GM03348 (cell line): ENCODE measurements at places on chromosomes 3 and 15.

DNA sequence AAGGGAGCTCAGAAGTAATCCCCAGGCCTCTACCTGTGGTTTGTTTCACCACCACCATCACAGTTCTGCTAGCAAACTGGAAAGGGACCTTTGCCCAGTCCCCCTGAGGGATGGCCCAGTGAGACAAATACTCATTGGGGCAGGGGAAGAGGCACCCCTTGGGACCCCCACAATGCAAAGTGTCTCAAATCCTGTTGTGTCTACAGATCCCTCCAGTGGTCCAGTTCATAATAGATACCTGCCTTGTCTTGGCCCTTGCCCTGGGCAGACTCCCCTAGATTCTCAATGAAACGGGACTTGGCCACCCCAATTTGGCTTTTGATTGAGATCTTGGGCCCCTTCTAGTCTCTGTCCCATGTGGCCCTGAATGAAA lies 43.8 kb upstream of the RAB6B start:
- no peak for DNase-seq

DNA sequence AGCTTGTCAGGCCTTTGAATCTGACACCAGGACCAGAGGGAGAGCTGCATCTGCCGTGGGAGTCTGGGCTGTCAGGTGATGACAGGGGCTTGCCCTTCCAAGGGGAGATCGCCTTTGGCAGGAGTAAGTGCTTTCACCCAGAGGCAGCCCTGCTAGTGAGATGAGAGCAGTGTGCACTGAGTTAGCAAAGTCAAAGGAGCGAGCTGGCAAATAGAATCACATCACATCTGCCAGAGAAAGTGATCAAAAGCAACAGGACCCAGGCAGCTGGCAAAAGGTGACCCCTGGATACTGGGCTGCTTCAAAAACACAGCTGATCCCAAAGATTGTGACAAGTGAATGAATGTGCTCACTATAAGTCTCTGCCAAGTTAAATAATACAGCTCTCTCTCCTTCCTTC lies 36.1 kb upstream of the PYDC2 start:
- DNase-seq = no peak

- no peak for DNase-seq
These were observed 64.5 kb upstream of the MLF1 start for GRCh38 chr3:158506456-158506855.

DNA sequence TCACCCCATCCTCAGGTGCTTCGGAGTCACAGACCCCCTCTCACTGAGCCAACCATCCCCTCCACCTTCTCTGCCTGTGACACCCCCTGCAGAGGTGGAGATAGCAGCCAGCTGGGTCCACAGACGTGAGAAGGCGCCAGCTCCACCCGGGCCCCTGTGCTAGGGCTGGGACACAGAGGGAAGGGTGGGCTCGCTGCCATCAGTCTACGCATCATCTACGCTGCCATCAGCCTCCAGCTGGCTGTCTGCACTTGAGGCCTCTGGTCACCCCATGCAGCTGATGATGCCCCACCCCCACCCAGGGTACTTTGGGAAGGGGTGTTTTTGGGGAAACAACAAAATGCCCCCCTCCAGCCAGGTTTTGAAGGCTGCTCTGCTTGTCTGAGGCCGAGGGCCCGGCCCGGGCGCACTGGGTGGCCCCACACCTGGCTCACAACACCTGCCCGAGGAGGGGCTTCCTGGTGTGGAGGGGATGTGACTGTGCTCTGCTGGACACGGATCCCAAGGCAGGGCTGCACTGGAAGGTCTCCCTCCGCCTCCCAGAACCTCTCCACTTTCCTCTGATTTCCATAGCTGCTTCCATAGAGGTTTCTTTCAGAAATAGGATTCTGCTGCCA lies 163.4 kb upstream of the IQSEC1 start:
- no peak for DNase-seq

GRCh38 chr3:152278756-152279427 lies 10.2 kb downstream of the MBNL1 start:
- no peak for DNase-seq

- DNase-seq = peak; percentile 18
These were observed 579.4 kb upstream of the TBL1XR1 start for GRCh38 chr3:177776661-177777101.

DNA sequence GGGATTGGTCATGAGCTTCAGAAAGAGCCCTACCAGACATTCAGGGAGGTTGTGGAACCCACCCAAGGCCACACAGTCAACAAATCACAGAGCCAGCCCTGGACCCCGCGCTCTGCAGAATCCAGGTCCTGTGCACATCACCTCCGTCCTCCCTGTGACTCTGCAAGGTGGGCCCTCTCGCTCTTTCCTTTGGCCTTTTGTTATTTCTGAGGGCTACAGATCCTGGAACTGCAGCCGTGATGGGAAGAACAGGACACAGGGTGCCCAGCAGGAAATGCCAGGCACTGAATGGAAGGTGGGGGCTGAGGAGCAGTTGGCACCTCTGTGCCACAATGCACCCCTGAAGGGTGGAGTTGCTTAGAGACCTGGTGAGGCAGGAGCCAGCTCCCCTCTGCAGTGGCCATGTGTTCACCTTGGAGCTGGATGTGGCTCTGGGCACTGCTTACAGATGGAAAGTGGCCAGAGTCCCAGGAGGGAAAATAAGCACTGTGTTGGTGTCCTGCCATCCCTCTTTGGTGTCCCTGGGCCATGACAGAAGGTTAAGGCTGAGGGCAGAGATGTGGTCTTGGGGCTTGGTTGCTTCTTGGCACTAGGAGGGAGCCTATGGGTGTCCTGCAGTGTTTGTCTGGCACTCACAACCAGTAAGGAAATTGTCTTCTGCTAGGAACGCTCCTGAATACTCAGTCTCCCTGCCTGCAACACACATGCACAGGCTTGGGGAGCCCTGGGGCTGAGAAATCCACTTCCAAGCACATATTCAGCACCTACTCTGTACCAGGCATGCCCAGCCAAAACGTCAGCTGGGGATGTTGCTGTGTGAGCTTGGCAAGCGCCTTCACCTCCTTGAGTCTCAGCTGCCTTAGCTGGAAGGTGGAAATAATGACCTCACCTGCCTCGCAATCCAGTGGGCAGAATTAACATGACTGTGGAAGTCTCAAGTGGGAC lies 98.0 kb upstream of the SLC6A6 start:
- no peak for DNase-seq

- no peak for DNase-seq
These were observed 34.5 kb downstream of the RASGRP1 start for GRCh38 chr15:38530113-38530512.

DNA sequence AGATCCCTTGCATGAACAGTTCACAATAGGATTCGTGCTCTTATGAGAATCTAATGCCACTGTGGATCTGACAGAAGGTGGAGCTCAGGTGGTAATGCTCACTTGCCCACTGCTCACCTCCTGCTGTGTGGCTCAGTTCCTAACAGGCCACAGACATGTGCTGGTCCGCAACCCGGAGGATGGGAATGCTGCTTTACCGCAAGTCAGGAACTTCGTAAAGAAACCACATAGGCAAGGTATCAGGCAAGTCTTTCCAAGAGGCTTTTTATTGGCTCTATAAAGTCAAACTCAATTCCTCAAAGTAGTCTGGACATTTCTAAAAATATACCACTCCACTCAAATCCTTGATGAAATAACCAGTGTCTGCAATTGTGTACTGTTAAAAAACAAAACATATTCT lies 56.1 kb downstream of the OSTN start:
- DNase-seq = no peak

DNA sequence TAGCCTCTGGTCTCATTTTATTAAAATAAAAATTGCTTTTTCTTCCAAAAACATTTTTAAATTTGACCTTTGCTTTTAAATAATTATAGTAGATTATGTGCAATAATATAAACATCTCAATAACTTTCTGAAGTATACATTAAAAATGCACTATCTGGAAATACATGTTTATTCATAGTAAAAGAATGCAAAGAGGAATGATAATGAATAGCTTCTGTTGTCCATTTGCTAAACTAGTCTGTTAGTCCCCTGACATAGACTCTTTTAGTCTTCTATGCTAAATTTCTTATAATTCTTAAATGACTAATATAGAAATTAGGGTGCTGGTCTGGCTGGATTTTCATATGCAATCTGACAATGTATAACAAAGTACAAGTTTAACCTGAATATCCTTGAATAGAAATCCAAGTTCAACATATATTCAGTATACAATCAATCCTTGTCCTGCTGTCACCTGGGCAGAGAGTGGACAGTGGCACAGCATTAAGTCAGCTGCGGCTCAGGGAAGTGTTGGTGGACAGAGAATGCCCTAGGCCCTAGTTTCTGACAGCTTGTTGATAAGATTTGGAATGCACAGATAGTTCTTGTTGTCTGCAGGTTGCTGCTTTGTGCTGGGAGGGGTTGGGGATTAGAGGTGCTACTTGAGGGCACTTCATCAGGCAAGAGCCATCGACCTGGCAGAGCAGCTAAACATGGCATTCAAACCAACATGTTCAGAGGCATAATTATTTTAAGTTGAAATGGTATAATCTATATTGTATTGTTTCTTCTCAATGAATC lies 161.7 kb downstream of the MBNL1 start:
- peak; percentile 26 for DNase-seq

GRCh38 chr3:139629033-139629432 lies 48.7 kb downstream of the NMNAT3 start:
- DNase-seq = no peak

- no peak for DNase-seq
These were observed 53.4 kb downstream of the ITGA11 start for GRCh38 chr15:68378595-68378994.

- peak; percentile 92 for DNase-seq
These were observed 1.9 kb downstream of the GNAI2 start for GRCh38 chr3:50237754-50238548.

DNA sequence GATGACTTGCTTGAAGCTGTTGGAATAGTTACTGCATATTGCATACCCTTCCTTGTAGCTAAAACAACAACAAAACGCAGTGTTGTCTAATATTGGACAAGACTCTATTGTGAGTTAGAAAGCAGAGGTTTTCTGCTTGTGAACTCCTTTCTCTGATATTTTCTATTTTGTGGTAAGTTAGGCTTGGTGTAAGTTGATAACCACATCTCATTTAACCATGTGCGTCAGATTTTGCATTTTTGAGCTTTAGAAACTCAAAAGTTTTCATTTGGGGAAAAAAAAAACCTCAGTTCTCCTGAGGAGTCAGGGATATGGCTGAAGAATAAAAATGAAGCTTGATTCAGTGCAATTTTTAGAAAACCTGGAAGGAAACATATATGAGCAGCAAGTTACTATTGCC lies 1.5 kb downstream of the ARIH1 start:
- DNase-seq = no peak

- DNase-seq = peak; percentile 1
These were observed 97.6 kb downstream of the SNRPN start for GRCh38 chr15:25052191-25052999.

GRCh38 chr15:88344786-88345185 lies 88.2 kb upstream of the NTRK3 start:
- no peak for DNase-seq

DNA sequence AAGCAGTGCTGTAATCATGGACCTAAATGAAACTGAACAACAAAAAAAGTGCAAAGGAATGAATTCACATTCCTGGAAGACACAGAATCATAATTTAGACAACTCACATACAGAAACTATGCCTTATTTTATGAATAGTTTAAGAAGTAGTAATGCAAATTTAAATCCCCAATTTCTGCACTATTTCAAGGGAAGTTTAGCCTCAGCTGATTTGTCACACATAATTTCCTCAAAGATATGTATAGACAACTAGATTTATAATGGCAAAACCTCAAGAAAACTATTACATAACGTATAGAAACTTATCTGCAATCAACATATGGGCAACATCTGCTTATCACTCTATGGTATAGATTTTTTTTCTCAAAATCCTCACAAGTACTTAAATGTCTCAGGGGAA lies 7.8 kb upstream of the PTX3 start:
- DNase-seq = no peak

- no peak for DNase-seq
These were observed 177.9 kb upstream of the DPH6 start for GRCh38 chr15:35723852-35724251.

GRCh38 chr15:100926971-100927756 lies 8.0 kb downstream of the LRRK1 start:
- DNase-seq = no peak

- no peak for DNase-seq
These were observed 71.9 kb downstream of the SYNM start for GRCh38 chr15:99176757-99177156.

GRCh38 chr3:99877031-99877579 lies 59.4 kb downstream of the CMSS1 start:
- DNase-seq = no peak

DNA sequence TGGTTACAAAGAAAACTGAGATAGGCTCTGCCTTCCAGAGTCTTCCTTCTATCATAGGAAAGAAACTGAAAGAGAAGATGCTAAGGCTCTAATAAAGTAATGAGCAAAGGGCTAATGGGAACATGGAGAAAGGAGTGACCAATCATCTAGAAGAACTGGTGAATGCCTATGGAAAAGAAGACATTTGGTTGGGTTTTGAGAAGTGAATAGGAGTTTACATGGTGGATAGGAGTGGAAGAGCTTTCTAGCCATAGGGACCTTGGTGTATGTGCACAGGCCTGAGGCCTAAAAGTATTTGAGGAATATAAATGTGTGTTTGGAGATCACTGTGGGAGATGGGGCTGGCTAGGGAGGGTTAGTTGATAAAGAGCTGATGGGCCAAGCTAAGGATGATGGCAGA lies 6.8 kb downstream of the LPP start:
- no peak for DNase-seq

DNA sequence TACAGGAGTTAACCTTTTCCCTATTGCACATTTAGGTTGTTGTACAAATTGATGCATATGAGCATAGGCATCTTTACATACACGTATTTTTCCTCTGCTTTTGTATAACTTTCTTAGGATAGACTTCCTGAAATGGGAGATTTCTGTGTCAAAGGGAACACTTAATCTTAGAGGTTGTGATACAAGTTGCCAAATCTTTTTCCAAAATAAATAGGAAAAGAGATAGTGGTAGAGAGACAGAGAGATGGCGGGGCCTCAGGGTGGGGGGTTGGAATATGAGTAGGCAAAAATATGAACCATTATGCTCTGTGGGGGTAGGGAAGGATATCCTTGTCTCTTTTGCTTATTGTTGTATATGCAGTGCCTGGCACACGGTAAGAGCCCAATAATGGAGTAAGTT lies 70.7 kb upstream of the UBE2E1 start:
- no peak for DNase-seq

- no peak for DNase-seq
These were observed 46.9 kb downstream of the TAMM41 start for GRCh38 chr3:11799791-11800190.

DNA sequence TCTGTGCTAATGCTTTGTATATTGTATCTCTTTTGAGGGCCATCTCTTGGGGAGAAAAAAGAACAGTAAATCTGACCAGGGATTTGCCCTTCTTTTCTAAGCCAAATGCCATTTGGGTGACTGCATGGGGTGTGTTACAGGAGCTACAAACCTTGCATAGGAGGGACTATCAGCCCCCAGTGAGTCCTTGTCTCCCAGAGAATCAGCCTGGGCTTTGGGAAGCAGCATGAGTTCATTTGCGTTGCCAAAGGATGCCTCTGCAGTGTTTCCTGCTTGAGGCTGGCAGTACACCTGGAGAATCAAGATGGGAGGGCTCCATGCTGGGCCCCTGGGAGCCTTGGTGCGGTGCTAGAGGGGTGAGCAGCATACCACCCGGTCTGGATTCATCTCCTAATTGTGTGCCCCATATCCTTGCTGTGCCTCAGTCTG lies 49.6 kb upstream of the POLG start:
- no peak for DNase-seq

GRCh38 chr15:97502038-97502437 lies 458.5 kb upstream of the ARRDC4 start:
- no peak for DNase-seq
